EL (cell line): ENCODE measurements at places on chromosomes 4 and X.

GRCh38 chrX:39427492-39427891 is 626.2 kb downstream of the MID1IP1 start:
- no peak for DNase-seq

- no peak for DNase-seq
Observed at GRCh38 chrX:72694170-72694569, 19.9 kb downstream of the PHKA1 start.

- peak; percentile 80 for DNase-seq
Observed at GRCh38 chr4:25098964-25099891, 61.0 kb downstream of the SEPSECS start.

- no peak for DNase-seq
Observed at GRCh38 chrX:107323786-107324492, 117.5 kb downstream of the DNAAF6 start.

GRCh38 chr4:156547439-156547838 is 424.2 kb downstream of the PDGFC start:
- peak; percentile 87 for DNase-seq
